Pulmonary artery endothelial cell (primary cell): ENCODE measurements at places on chromosomes 2 and 18.
A peak's percentile ranks its signal among the peaks of the same experiment; 100 is the strongest.

DNA sequence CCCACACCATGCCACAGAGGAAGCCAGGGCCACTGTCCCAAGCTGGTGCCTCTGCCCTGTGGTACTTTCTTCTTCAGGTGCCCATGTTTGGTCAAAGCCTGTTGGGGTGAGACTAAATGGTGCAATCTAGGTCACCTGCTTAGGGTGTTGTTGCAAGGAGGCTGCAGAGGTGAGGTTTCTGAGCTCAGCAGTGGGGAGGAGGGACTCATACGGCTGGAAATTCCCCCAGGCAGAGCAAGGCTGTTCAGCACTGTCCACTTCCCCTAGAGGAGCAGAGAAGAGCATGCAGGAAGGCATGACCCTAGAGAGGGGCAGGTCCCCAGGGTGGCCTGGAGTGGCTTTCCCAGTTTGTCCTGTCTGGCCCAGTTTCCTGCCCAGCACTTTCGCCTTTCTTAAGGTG lies 211.0 kb downstream of the HAUS1 start:
- DNase-seq: no peak

DNA sequence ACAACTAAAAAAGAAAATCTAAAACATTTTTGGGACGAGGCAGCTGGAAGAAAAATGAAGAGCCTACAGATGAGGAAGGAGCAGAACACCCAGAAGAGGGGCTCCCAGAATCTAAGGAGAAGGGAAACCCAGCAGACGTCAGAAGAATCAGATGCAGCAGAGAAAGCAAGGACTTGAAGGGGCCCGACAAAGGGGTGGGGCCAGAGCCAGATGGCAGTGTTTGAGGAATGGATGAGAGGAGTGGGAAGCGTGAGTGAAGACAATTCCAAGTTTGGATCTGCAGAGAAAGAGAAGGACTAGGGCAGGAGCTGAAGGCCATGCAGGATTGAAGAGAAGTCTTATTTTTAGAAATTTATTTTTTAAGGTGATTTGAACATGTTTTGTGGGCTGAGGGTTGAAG lies 19.3 kb downstream of the PTMA start:
- DNase-seq: no peak

DNA sequence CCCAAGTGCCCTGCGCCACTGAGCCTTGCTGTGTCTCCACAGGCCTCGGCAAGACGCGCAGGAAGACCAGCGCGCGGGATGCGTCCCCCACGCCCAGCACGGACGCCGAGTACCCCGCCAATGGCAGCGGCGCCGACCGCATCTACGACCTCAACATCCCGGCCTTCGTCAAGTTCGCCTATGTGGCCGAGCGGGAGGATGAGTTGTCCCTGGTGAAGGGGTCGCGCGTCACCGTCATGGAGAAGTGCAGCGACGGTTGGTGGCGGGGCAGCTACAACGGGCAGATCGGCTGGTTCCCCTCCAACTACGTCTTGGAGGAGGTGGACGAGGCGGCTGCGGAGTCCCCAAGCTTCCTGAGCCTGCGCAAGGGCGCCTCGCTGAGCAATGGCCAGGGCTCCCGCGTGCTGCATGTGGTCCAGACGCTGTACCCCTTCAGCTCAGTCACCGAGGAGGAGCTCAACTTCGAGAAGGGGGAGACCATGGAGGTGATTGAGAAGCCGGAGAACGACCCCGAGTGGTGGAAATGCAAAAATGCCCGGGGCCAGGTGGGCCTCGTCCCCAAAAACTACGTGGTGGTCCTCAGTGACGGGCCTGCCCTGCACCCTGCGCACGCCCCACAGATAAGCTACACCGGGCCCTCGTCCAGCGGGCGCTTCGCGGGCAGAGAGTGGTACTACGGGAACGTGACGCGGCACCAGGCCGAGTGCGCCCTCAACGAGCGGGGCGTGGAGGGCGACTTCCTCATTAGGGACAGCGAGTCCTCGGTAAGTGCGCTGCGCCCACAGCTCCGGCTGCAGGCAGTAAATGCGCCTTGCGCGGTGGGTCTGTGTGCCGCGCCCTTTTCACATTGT lies 136.8 kb downstream of the NCK2 start:
- DNase-seq: no peak

GRCh38 chr2:23359631-23360567 lies 25.1 kb upstream of the KLHL29 start:
- no peak for DNase-seq

DNA sequence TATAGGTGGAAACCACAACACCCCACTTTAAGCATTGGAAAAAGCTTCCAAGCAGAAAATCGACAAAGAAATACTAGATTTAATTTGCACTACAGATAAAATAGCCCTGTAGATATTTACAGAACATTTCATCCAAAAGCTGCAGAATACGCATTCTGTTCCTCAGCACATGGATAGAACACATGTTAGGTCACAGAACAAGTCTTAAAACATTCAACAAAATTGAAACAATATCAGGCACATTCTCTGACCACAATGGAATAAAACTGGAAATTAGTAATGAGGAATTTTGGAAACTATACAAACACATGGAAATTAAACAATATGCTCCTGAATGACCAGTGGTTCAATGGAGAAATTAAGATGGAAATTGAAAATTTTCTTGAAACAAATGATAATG lies 27.8 kb upstream of the XDH start:
- no peak for DNase-seq

DNA sequence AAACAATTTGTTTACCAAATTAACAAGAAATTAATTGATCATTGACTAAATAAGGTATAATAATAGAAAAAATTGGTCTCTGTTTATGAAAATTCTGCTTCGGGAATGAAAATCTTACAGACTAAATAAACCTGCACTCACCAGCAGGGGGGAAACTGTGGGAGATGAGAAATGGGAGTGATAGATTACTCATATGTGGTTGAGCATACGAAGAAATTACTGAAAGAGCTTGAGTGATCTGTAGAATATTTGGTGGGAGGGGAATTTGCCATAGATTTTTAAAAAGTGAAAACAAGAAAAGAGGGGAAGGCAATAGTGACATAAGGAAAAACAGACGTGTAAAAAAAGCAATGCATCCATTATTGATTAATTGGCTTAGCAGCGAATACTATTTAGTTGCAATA lies 2.2 kb downstream of the HMSD start:
- DNase-seq: no peak

GRCh38 chr2:189951791-189952535 lies 110.6 kb downstream of the MSTN start:
- peak; percentile 85 for DNase-seq

DNA sequence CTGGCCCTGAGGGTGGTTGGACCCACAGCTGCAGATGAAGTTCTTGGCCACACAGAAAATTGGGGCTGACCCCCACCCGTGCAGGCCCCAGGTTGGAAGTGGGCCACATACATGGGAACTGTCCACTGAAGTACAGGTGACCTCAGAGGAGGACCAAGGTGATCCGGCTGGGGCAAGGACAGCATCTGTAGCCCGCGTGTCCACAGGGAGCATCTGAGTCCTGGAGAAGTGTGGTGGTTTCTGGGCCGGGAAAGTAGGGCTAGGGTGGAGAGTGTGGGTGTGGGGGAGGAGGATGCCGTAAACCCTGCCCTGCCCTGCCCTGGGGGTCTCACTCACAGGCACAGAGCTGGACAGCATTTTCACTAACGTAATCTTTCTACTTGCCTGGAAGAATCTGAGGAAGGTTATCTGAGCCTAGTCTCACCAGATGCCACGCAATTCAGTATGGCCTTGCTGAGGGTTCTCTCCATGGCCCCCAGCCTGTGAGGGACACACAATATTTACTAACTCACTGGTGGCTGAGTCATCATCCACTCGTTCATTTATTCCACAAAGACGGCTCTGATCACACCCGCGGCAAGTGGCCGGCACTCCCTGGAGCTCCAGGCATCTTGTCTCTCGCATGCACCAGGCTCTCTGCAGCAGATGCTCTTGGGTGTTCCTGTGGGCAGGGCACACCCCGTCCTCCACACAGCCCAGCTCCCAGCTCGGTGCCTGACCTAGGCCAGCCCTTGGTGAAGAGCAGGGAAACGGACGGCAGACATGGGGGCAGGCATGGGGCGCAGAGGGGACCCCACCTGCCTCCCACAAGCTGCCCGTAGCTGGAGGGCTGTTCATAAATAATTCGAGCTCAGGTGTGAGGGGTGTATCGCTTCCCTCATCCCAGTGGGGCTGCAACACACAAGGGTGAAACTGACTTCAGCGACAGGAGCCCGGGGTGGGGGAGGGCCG lies 51.2 kb downstream of the INHBB start:
- DNase-seq: no peak

DNA sequence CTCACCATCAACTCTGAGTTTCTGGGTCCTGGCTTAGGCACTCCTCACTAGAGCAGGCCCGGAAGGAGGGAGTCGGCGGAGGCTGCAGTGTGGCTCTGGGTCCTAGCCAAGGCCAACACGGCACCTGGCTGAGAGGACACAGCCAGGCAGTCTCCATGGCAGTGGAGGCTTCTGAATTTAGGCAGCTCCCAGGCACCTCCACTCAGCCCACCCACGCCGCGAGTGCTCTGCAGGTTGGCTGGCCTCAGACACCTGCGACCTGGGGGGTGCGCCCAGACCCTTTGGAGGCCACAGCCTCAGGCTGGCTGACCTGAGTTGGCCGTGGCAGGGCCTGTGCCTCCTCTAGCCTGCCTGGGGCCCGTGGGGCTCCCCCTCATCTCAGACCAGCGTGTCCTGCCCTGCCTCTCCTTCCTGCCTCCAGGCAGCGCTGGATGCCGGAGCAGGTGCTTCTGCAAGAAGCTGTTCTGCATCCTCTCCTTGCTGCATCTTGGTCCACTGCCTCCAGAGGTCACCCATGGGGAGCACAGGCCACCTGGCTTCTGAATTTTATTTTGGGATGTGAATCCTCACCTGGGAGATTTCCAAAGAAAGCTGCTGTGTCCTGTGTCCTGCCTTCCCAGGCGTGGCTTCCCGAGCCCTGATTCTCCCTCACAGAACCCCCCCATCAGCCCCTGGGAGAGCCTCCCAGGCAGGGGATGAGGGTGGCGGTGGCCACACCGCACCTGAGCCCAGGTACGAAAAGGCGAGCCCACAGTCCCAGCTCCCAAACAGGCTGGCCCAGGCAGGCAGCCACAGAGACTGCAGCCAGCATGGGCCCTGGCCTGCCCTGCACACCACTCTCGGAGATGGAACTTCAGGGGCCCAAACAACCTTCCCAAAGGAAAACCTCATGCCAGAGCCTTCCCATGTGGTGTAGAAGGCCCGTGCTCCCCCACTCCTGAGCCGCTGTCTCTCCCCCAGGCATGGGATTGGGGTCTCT lies 23.4 kb downstream of the AQP12A start:
- no peak for DNase-seq

DNA sequence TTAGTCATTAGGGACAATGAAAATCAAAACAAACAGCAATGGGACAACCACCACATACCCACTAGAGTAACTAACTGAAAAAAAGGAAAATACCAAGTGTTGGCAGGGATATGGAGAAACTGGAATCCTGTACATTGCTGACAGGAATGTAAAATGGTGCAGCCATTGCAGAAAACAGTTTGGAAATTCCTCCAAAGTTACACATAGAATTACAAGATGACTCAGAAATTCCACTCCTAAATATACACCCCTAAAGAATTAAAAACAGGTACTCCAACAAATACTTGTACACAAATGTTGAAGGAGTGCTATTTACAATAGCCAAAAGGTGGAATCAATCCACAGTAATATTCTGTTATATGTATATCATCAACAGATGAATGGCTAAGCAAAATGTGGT lies 110.9 kb downstream of the ROCK1 start:
- no peak for DNase-seq

DNA sequence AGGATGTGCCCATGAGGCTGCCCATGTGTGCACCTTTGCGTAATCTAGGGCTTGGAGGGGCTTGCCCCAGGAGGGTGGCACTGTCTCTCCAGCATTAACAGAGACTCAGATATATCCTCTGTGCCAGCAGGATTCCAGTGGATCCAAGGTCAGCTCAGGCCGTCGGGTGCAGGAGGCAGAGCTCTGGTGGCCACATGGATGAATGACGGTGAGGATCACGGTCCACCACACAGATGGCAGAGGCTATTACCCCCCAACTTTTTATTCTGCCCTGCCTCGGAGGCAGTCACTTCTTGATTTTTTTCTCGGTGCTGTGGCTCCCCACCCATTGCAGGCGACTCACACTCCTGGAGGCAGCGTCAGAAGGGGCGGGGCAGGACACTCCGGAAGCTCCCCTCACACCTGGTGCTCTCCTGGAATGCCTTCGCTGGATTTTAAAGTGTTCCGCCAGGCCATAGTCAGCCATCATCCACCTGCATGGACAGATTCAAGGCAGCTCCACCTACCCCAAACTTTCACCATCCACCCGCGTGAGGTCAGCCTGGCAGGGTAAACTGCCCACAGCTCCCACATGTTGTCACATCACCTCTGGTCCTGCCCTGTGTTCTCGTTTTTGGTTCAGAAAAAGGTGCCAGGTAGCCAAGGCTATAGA lies 602.9 kb upstream of the RAB6C start:
- no peak for DNase-seq

DNA sequence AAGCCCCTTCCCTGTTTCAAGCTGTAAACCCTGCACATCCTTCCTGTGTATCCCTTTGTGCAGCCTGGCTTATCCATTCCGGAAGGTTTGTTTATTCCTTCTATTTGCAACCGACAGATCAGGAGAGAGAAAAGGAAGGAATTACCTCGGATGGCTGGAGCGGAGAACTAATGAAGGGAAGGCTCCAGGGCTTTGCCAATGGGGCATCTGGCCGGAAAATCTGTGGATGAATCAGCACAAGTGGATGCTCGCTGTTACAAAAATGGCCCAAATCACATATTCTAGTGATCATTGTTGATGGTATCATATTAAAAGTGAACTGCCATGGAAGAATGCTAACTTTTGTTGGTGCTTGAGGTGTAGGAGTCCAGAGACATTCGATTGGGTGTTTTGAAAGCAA lies 97.1 kb downstream of the AQP4 start:
- DNase-seq: no peak

DNA sequence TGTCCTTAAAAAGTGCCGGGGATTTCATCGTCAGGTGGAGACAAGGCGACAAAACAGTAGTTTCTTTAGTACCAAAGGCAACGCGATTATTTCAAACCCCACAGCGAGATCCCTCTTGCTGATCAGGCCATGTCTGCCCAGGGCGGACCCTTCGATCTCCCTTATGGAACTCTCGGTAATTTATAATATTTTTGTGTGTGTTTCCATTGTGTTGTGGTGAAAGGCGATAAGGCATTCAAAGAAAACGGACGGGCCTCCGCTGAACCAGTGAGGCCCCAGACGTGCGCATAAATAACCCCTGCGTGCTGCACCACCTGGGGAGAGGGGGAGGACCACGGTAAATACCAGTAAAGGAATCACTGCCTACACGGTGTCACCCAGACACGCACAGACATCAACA lies 1.4 kb upstream of the GAD1 start:
- no peak for DNase-seq

DNA sequence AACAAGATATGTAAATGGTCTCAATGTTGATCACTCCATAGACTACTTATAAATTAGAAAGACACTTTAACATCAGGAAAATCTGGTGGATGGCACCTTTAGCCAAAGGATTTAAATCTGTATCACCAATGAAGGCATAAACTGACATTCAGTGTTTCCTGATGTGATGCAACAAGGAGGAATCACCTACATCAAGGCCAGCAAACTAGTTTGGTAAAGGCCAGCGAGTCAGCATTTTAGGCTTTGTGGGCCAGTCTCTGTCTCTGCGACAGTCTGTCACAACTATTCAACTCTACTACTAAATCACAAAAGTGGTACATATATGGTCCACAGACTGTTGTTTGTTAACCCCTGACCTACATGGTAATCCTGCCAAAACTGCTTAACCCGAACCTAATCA lies 33.3 kb downstream of the C2orf76 start:
- DNase-seq: no peak

- no peak for DNase-seq
Measured at GRCh38 chr2:33425161-33425560, 51.3 kb upstream of the RASGRP3 start.
